ENCODE measurements at places on chromosomes 7 and 10.

GRCh38 chr10:29063806-29064644, 224.8 kb upstream of the LYZL1 start:
- no peak for DNase-seq

DNA sequence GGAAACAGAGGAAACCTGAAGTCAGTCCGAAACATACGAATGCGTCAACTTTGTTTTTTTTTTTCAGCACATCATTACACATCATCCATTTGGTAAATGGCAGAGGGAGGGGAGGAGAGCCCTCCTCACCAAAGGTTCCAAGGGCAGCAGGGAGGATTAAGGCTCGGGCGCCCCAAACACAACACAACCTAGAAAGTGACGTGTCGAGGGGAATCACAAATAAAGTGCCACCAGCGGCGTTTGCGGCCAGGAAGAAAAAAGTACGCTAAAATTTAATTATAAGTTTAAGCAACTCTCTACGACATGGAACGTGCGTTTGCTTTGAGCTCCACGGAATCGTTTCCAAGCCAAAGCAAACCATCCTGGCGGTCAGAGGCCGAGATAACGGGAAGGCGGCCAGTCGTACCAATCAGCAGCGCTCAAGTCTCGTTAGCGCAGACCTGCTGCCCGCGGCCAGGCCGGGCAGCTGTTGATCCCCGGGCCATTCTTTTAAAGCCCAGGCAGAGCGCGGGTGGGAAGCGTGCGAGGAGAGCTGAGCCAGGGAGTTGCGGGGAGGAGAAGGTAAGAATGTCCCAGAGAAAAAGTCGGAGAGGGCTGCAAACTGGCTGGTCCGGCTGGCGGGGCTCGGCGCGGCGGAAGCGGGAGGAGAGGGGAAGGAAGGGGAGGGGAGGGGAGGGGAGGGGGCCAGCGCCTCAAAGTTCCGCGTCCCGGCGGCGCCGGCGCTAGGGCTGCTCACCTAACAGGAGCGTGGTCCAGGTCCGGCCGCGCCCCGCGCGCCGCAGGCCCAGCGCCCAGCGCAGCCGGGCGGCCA, 719 bp downstream of the DPY19L1 start:
- DNase-seq, result no peak

- DNase-seq, result no peak
Observed at GRCh38 chr7:2894118-2894940, 50.2 kb upstream of the GNA12 start.

DNA sequence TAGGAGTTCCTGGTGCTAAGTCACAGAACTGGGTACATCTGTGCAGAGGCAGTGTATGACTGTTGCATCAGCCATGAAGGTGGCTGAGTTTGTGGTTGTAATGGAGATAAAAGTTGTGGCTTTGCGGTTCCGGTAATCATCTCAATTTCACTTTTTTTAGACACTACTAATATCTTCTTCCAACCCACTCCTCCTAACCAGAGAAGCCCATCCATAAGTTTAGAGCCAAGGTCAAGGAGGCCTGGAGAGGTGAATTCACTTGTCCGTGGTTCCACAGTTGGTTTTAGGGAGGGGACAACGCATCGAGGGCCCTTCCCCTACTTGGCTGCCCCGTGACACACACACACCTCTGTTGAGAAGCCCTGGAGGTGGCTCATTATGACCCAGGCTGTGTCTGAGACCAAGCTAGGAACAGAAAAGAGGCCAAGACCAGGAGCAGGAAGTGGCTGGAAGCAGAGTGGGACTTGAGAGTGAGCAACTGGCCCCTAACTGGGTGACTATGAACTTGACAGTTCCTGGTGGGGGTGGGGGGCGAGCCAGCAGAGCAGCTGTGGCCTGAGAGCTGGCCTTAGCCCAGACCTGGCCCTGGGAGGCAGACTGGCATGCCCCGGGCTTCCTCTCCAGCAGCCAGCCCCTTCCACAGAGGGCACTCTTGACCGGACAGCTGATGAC, 66.8 kb upstream of the COL13A1 start:
- no peak for DNase-seq

DNA sequence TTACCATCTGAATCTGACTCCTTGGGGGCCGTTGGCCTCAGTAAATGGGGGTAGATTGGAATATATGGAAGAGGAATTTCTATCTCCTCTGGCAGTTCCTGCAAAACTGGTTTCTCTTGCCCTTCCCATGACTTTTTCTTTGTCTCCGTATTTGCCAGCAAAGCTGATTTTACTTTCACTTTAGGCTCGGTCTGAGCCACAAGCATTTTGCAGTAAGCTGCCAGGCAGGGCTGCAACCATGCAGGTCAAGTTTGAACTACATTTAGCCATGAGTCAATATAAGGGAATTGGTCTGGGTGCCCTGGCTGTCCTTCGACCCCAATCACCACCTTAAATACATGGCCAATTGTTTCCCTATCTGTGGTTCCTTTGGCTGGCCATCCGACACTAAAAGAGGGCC, 104.3 kb downstream of the TRIM24 start:
- no peak for DNase-seq

DNA sequence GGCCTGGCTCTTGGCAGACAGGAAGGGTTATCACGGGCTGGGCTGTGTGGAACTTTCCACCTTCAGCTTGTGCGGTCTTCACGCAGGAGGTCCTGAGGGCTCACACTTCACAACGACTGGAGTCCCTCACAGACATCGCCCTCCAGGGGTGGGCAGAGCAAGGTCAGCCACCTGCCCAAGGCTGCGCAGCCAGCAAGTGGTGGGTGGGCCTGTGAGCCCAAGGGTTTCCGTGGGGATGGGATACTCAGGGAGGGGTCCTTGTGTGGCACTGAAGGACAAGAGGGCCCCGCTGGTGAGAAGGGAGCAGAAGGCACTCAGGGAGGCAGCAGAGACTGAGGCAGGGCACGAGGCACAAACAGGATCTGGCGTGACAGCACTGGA, 22.0 kb downstream of the PDIA4 start:
- DNase-seq, result no peak

GRCh38 chr7:96045919-96046318, 273.6 kb downstream of the DYNC1I1 start:
- no peak for DNase-seq

GRCh38 chr10:86305521-86305920, 61.1 kb downstream of the GRID1 start:
- no peak for DNase-seq

Measured in amygdala (tissue), 56 donors.